ENCODE measurements at places on chromosomes 4 and X.

- no peak for DNase-seq
Measured at GRCh38 chr4:53535567-53535966, 55.7 kb downstream of the LNX1 start.

GRCh38 chr4:183349673-183350072 is 27.4 kb upstream of the CLDN24 start:
- DNase-seq: peak; percentile 89

DNA sequence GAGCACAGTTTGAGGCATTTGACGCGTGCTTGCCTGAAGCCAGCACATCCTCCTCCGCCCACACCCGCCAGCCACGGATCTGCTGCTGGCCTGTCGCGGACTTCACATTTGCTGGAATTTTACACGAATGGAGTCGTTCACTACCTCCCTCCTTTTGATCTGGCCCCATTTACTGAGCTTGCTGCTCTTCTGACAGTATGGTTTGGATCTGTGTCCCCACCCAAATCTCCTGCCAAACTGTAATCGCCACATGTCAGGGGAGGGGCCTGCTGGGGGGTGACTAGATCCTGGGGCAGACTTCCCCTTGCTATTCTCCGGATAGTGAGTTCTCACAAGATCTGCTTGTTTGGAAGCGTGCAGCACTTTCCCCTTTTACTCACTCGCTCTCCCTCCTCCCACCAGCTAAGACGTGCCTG is 19.9 kb upstream of the CPLX1 start:
- DNase-seq: peak; percentile 54

DNA sequence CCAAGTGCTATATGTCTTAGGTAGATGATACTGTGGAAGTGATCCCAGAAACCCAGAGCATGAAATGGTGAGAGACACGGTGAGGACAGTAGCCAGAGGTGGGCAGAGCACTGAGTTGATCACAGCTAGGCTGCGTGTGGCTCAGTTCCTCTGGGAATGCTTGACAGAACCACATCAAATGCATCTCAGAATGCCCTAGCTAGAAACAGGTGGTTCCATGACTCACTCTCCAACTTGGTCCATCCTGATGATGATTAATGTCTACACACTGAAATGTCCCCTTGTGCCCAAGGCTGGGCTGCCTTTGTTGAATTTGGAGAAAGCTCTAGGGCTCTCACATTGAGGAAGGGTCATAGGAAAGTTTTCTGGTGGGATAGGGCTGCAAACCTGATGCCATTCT is 113.6 kb downstream of the ZNF518B start:
- no peak for DNase-seq

DNA sequence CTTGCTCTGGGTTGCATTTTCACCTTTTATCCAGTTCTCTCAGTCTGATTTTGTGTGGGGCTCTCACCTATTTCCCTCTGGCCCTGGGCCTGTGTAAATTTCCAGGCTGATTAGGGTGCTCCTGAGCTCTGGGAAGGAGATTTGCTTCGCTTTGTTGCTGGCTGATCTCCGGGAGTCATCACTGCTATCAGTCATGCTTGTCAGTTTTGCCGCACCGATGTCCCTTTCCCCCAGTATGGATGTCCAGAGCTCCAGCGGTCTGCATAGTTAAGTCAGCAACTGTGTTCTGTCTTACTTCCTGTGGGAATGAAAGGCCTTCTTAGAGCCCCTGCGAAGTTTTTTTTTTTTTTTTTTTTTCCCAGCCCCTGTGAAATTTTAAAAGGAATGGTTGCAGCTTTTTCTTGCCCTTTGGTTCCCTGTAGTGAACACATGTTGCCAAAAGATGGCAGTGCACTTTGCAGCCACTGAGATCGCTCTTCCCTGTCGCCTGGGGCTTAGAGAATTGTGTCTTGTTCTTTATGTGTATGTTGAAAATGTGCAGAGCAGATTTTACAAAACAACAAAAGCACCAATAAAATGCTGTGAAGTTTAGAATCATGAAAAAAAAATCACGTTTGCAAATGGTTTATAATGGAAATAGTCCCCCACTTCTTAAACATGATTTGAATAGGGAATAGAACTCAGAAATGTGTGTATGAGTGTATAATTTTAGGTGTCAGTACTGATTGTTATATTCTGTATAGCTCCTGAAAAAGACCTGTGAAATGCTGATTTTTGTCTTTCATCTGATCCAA is 109.1 kb upstream of the SLC4A4 start:
- DNase-seq: peak; percentile 74

DNA sequence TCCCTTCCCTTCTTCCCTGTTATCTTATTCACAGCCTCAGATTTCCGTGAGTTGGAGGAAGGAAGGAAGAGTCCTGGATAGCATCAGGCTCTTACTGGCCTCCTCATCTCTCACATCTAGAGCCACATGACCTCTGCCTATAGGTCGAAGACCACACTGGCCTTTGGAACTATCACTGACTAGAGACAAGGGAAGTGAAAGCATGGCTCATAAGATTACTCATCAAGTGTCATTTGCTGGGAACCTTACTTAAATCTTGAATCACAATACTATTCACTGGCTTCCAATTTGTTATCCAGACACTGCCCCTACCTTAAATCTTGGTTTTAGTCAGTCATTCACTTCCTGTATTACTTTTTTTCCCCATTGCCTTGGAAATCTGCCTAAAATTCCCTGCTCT is 61.6 kb upstream of the MTMR8 start:
- no peak for DNase-seq

DNA sequence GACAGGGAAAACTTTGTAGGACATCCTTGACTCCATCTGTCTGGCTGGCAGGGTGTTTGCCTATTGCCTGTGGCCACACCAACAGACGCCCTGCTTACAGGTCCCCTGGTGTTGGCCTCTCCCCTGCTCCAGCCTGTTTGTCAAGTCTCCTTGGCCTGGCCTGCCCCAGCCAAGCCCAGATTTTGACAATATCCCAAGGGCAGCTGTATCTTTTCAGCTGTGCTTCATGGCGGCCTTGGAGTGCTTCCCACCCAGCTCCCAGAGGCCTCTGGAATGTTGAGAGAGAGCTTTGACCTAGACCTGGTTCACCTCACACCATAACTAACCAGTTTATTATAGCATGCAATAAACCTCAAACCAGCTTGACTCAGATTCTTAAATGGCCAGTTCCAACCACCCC is 204.0 kb upstream of the NHS start:
- DNase-seq: no peak

DNA sequence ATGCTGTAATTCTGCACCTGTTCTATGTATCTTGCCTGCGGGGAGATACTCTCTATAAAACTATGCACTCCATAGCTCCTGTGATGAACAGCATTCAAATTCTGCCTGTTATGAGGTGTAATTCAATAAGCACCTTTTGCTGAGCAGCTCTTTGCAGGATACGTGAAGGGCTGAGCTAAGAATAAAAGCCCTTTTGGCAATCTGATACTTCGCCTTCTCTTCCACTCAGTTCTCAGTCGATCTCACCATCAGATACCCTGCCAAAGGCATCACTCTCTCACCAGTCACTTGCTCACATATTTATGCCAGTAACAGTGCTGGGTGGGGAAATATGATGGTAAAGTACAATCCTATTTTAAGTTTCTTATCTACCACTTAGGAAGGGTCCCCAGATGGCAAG is 67.2 kb downstream of the RPS3A start:
- DNase-seq: no peak

- no peak for DNase-seq
Measured at GRCh38 chr4:124095621-124096020, 616.9 kb downstream of the ANKRD50 start.

DNA sequence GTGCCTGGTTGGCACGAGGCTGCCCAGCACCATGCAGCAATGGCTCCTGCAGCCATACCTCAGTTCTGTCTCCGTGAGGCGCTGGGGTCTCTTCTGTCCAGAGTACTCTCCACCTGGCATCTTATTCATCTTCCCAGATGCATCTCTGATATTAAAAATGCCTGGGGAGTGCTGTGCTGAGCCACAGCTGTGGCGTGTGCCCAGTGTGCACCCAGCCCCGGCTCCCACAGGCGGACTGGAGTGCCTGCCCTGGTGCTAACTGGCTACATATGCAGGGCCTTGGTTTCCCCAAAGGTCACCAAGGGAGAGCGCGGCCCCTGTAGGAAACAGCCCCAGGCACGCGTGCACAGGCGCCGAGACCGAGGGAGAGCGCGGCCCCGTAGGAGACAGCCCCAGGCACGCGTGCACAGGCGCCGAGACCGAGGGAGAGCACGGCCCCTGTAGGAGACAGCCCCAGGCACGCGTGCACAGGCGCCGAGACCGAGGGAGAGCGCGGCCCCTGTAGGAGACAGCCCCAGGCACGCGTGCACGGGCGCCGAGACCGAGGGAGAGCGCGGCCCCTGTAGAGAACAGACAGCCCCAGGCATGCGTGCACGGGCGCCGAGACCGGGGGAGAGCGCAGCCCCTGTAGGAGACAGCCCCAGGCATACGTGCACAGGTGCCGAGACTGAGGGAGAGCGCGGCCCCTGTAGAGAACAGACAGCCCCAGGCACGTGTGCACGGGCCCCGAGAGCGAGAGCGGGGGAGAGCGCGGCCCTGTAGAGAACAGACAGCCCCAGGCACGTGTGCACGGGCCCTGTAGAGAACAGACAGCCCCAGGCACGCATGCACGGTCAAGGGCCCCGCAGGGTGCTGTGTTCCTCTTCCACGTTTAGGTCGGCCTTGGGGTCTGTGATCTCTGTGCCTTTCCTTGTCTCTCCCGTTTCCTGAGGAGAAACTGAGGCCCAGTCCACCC is 14.5 kb downstream of the TMEM175 start:
- DNase-seq: no peak

DNA sequence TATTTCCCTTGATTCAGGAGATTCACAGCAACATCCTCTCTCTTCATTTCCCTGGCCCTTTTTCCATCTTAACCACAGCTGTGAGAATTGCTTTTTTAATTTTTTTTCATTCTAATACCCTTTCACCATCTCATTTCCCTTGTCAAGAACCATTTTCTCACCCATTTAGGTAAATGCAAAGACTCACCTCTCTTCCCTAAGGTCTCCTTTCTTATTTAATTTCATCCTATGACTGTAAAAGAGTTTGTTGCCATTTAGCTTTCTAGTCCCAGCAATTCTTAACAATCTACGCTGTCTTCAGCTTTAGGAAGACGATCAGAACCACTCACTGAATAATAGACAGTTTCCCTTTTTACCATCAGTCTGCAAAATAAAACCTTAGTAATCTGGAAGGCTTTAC is 241.1 kb upstream of the ETNPPL start:
- no peak for DNase-seq

GRCh38 chr4:13985837-13986236 is 358.3 kb upstream of the BOD1L1 start:
- DNase-seq: peak; percentile 52

DNA sequence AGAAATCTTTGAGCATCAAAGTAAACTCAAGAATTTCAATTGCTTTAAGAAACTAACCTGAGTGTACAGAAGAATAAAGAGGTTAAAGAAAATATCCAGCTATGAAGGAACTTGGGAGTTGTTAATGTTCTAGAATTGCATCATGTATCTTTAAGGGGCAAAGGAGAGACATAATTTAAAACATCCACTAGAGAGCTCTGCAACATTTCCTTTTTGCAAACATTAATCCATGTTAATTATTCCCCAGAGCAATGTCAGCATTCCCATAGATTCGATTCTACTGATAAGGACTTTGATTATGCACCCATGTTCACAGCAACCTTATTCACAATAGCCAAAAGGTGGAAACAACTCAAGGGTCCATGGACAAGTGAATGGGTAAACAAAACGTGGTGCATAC is 80.2 kb upstream of the SORBS2 start:
- DNase-seq: no peak

DNA sequence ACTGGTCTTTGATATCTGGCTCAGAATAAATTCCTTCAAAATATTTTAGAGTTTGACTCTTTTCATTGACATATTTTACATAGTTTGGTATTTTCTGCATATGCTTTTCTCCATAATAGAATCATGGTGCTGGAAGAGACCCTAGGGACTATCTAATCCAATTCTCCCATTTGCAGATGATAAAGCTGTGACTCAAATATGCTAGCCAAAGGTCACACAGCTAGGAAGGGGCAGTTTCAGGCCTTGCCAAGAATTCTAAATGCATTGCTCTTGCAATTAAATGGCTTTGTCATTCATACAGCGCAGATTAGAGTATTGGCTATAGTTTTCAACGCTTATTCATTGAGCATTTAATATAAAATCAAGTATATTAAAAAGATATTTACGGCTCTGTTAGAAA is 374.1 kb upstream of the RASGEF1B start:
- no peak for DNase-seq

DNA sequence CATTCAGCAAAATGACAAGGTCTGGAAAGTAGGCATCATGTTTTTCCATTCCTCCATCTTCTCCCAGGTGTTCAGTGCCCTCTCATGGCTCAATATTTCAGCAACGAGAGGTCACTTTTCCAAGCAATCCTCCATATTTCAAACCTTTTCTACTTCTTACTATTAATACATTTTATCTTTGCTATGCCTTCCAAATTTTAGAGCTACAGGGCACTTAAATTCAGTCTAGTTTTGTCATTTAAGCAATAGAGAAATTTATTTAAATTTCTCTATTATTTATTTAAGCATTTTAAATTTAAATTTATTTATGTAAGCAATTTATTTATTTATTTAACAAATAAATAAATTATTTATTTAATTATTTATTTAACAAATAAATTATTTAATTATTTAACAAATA is 305.1 kb upstream of the ANXA10 start:
- no peak for DNase-seq

- no peak for DNase-seq
Measured at GRCh38 chrX:133232331-133232730, 14.2 kb upstream of the TFDP3 start.

DNA sequence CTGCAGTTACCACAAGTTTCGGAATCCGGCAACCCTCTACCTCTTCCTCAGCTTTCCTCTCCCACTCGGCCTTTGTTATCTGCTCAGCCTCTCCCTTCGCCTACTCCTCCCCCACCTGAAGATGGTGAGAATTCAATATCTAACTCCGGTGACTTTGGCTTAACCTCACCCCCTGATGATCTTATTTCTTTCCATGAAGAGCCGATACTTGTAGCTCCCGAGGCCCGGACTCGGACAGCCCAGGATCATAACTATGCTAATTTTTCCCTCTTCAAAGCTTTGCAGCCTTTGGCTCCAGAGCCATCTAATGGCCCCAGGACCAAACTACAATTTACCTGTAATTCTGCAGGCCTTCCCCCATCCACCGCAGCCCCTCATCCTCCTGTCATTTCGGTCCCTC is 32.0 kb upstream of the MGST2 start:
- peak; percentile 19 for DNase-seq

- DNase-seq: peak; percentile 56
Measured at GRCh38 chrX:11530621-11531020, 135.1 kb downstream of the ARHGAP6 start.

DNA sequence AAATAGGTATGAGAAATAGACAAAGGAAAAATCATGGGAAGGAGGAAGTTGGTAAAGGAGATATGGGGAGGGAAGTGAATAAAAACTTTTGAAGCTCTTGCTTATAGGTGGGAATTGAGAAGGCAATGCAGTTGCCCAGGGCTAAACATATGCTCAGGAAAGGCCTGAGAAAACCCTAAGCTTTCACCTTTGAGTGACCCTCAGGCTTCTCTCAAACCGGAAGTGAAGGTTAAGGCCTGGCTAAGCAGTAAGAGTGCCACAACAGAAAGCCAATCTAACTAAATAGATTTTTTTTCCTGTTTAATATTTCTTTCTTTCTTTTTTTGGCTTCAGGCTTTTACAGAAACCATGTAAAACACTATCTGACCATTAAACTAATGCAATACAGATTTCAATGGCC is 69.5 kb upstream of the GABRA3 start:
- DNase-seq: no peak
